ENCODE measurements at places on chromosomes 5 and 9.
A peak's percentile ranks its signal among the peaks of the same experiment; 100 is the strongest.

GRCh38 chr5:68060382-68060781 lies 155.2 kb upstream of the PIK3R1 start:
- DNase-seq: no peak

DNA sequence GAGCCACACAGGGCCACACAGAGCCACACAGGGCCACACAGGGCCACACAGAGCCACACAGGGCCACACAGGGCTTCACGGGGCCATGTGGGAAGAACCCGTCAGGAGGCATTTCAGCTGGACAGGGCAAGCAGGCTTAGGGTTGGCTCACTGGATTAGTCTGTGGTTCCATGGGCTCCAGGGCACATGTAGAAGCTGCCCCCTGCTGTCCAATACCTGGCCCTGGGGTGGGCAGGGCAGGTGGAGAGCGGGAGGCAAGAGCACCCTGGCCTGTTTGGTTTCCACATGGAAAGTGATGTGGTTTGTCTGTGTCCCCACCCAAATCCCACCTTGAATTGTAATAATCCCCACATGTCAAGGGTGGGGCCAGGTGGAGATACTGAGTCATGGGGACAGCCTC lies 16.4 kb upstream of the LPCAT1 start:
- no peak for DNase-seq

- no peak for DNase-seq
Observed at GRCh38 chr5:100832252-100833230, 70.5 kb downstream of the ST8SIA4 start.

DNA sequence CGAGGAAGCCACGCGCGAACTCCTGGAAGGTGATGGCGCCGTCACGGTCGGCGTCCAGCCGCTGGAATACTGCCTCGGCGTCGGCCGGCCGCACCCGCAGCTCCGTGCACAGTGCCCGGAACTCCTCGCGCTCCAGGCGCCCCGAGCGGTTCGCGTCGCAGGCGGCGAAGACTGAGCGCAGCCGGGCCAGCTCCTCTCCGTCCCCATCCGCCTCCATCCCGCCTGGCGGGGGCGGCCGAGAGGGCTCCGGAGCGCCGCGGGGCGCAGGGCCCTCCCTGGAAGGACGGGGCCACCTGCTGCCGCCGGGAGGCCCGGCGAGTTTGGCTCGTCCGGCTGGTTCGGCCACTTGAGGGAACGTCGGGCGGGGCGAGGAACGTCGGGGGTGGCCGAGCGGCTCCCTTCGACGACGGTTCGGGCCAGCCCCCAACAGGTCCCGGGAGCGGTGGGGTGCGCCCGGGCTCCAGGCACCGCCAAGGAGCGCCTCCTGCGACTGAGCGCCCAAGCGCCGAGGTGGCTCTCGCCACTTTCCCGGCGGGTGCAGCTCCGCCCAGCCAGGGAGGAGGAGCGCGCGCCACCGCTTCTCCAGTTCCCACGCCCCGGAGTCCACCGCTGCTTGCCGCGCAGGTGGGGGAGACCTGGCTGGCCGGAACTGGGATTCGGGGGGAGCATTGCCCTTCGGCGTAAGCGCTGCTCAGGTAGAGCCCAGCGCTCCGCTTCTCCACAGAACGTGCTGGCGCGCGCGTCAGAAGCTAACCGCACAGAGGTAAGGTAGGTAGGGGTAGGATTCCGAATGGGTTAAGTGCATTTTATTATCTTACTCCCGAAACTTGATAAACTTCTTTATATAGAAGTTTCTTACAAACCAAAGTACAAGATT lies at the start of gene RASEF:
RASEF (minus strand) TSS at position 492 of the 877 bp plus-strand sequence; CDS start at position 217, 275 bp downstream.
- DNase-seq: peak; percentile 38

DNA sequence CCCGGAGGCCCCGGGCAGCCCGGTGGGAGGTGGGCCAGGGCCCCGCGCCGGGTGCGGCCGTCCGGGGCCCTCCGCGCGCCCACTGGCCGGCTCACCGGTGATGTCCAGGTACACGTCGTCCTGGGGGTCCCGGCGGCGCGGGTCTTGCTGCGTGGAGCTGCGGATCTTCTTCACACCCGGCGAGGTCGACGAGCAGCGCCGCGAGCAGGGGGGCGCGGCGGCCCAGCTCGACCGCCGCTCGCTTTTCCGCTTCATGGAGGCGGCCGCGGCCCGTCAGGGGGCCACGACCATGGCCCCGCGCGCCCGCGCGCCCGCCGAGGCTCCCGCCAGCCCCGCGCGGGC lies 548 bp downstream of the CDC14B start:
- no peak for DNase-seq

GRCh38 chr5:100562821-100563220 lies 27.6 kb downstream of the FAM174A start:
- no peak for DNase-seq

GRCh38 chr9:122975196-122975595 lies 34.4 kb downstream of the RABGAP1 start:
- DNase-seq: no peak

GRCh38 chr5:135276151-135276550 lies 122.9 kb downstream of the MACROH2A1 start:
- DNase-seq: no peak

DNA sequence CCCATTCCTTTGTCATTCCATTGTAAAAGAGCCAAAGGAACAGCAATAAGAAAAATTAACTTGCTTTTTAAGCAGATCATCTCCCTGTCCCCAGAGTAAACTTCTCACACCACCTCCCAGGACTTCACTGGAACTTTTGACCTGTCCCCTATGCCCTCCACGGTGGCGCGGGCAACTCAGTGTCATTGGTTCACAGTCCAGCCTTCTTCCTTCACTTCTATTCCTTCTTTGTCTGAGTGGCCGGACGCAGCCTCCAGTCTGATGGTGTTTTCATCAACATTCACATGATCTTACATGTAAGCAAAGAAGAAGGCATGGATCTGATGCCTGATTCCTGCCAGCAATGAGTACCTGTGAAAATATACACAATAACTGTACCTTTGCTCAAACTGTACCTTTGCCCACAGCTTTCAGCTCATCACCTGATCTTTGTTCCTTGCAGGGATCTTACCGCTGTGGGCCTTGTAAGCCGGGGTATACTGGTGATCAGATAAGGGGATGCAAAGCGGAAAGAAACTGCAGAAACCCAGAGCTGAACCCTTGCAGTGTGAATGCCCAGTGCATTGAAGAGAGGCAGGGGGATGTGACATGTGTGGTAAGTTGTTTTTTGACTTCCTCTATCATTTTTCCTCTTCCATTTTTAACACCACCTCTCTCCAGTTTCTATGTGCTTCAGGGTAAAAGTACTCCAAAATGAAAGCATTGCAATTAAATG lies 32.5 kb downstream of the THBS4 start:
- no peak for DNase-seq

GRCh38 chr9:129755151-129755550 lies 2.3 kb upstream of the PTGES start:
- DNase-seq: no peak

GRCh38 chr9:124465736-124466135 lies 15.5 kb downstream of the ADGRD2 start:
- no peak for DNase-seq

GRCh38 chr9:95735701-95736100 lies 139.8 kb upstream of the ERCC6L2 start:
- no peak for DNase-seq

DNA sequence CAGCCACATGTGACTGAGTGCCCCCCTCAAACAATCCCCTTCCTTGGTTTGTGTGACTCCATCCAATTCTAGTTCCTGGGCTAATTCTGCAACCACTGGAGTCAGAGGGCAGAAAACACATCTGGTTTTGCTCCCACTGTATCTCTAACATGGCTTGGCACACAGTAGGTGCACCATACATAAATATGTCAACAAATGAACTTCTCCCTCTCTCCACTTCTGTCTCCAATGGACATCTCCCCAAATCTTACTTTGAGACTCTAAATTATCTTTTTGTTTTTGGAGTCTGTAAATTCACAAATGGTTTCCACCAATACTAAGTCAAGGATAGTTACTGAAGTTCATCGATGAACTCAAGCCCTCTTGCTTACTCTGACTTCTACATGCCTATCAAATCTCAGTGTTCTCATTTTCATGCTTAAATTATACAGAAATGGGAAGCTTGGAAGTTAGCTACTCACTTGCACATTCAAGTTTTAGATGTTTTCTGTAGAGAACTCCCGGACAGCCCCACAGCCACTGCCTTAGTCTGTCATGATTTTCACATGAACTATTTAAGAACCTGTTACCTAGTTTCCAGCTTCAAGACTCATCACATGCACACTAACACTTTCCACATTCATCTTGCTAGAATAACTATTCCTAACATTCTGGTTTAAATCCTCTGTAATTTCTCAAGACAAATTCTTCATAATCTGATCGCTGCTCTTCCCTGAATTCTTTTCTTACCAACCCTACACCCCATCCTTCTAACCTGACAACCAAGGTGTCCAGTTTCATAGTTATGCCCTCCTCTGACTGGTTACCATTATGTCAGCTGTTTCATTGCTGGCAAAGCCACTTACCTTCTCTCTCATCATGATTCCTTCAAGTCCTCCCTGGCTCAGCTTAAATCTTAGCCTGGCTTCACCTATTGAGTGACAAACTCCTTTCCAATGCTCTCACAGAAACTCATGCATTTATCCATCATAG lies 6.0 kb downstream of the RPL37 start:
- no peak for DNase-seq

- no peak for DNase-seq
Observed at GRCh38 chr5:32733590-32734340, 22.6 kb downstream of the NPR3 start.

GRCh38 chr5:169050146-169050571 lies 250.8 kb downstream of the SLIT3 start:
- no peak for DNase-seq

DNA sequence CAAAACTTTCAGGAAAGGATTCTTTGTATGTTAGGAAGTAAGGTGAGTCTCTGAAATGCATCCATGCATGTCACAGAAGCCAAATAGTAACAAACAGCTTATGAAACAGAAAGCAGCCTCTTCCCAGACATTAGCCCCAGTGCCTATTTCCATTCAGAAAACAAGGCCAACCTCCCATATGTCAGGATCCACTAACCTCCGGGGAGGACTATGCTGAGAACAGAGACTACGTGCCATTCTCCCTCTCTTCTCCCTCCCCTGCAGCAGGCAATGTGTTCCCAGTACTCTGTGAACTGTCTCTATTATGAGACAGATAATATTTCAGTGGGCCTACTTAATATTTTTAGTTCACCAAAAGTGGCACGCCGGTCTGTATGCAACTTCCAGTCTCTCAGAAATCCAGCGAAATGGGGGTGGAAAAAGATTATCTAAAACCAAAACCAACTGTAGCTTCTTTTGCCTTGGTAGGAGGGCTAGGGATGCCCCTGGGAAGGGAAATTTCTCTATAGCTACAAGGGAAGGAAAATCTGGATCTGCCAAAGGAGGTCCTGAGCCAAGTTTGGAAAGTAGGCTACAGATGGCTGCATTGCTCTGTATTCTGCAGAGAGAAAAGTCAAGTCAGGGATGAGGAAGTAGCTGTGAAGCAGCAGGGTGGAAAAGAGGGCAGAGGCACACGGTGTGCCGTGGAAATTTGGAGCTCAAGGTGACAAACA lies 42.0 kb downstream of the VLDLR start:
- no peak for DNase-seq

DNA sequence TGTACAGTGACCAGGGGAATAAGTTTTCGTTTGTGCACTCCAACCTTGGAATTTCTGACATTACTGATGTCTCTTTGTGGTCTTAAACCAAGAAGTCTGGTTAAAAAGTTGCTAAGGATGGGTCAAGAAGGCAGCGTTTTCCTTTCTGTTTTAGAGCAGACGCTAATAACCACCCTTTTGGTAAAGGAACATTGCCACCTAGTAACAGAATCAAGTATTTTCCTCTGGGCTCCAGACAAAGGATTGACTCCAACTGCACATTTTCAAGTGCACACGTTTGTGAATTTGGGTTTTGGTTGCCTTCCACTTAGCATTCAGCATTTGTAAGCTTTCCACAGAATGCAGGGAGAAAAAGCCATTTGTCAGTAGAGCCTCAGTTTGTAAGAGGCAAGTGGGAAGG lies 22.2 kb upstream of the CEP78 start:
- DNase-seq: peak; percentile 73

- DNase-seq: no peak
Observed at GRCh38 chr5:78295035-78295961, 800 bp upstream of the AP3B1 start.

GRCh38 chr9:81193362-81194339 lies 495.7 kb downstream of the TLE1 start:
- DNase-seq: no peak

GRCh38 chr5:108503986-108504385 lies 122.1 kb upstream of the FBXL17 start:
- DNase-seq: no peak

DNA sequence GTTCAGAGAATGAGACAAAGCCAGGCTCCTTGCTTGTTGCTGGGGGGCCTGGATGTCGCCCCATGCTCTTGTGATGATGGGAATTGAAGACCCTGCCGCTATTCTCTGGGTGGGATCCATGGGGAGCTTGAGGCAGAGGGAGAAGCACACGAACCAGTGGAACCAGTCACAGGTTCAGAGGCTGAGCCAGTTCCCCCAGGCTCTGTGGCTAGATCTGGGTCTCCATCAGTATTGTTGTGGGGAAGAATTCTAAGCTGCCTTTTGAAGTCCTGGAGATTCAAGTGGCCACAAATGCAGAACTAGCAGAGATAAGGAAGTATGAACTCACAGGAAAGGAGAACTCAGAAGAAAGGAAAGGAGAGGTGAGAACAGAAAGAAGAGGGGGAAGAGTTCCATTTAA lies 219.4 kb downstream of the MSX2 start:
- no peak for DNase-seq

DNA sequence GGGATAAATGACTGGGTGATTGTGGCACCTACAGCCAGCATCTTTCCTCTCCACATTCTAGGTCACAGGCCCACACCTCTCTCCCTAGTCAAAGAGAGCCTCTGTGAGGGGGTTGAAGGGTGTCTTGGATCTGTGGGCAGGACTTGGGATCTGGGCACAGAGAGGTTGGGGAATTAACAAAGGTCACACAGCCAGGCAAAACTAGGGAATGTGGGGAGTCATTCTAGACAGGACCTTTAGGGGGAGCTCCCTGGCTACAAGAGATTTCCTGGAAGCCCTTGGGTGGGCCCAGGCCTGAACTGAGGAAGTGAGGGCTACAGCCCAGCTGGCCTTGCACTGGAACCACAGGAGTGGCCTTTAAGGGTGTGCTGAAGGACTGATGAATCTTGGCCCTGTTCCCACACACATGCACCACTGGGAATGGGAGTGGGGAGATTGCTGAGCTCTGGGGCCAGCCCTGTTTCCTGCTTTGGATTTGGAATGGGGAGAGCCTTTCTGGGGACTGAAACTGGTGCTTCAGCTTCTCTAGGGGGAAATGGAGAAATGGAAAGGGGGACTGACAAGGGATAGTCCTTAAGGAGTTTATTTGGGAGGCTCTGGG lies 12.4 kb upstream of the CXXC5 start:
- no peak for DNase-seq

Data from kidney glomerular epithelial cell (primary cell).